Bronchial epithelial cell (primary cell): ENCODE measurements at places on chromosomes 5 and 9.

GRCh38 chr9:126614455-126615244 lies 922 bp downstream of the LMX1B start:
- no peak for DNase-seq

GRCh38 chr5:148730270-148730669 lies 75.9 kb upstream of the HTR4 start:
- DNase-seq, result peak; percentile 39

GRCh38 chr5:84524491-84524890 lies 139.8 kb upstream of the EDIL3 start:
- no peak for DNase-seq

DNA sequence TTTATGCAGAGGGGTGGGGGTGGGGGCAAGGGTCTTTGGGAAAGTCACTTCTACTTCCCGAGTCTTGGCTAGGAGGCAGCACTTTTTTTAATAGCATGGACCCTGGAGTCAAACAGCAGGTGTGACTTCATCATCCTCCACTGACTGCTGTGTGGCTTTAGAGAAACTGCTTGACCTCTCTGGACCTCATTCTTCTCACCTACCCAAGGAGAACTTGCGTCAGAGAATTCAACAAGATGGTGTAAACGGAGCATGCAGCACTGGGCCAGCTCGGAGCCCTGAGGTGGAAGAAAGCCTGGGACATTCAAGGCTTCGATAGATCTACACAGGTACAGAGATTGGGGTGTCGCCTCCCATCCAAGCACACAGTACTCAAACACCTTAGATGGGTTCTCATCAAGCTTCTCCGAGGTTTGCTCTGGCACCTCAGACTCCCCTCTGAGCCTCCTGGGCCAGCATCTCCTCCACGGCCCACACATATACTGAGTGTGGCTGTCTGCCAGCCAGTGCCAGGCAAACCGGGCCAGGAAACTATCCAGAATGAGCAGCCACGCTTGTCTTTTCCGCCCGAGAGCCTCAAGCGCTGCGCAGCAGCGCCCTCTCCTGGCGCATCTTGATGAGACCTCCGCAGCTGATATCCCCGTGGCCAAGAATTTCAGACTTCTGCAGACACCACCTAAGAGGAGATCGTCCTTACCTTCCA lies 4.6 kb upstream of the SLC25A48 start:
- DNase-seq, result peak; percentile 48

DNA sequence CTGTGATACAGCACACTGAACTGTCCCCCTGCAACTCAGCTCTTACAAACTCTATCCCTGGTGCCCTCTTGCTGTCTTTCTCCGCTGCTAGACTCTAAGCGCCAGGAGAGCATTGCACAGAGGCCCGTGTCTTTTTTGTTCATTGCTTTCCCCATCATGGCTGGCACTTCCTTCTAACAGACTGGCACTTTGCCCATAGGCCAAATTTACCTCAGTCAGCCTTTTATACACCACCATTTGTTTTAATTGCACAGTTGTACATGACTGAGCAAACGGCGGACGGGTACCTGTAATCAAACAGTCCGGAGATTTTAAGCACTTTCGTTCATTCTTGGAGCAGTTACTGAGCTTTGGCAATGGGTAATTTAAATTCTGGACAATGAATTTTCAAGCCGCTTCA lies 102.2 kb upstream of the CLINT1 start:
- DNase-seq, result no peak
